ENCODE measurements at places on chromosomes 3 and 15.

GRCh38 chr3:12236351-12236750 is 52.5 kb upstream of the PPARG start:
- no peak for DNase-seq

GRCh38 chr3:31193871-31194270 is 299.4 kb upstream of the GADL1 start:
- DNase-seq, result no peak

- DNase-seq, result no peak
Measured at GRCh38 chr3:54104084-54104483, 18.3 kb upstream of the CACNA2D3 start.

- no peak for DNase-seq
Measured at GRCh38 chr15:28023933-28024888, 74.9 kb downstream of the OCA2 start.

DNA sequence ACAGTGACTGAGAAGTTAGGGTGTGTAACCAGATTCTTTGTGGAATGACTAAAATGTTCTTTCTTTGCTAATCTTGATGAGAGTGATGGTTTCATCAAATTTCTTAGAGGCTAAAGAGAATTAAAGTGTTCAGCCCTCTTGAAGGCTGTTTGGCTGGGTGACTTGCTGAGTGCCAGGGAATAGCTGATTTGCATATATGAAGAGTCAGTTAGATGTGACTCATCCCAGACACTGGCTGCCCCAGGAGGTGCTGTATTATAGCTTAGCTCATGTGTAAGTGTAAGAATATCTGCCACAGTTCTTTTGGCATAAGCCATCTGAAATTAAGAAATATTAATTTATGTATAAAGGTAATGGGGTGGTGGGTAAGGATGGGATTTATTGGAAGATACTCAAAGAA is 535.1 kb downstream of the NLGN1 start:
- peak; percentile 39 for DNase-seq

- peak; percentile 56 for DNase-seq
Measured at GRCh38 chr15:73794443-73795133, 41.4 kb upstream of the INSYN1 start.

GRCh38 chr3:196486263-196486662 is 17.3 kb downstream of the RNF168 start:
- no peak for DNase-seq

DNA sequence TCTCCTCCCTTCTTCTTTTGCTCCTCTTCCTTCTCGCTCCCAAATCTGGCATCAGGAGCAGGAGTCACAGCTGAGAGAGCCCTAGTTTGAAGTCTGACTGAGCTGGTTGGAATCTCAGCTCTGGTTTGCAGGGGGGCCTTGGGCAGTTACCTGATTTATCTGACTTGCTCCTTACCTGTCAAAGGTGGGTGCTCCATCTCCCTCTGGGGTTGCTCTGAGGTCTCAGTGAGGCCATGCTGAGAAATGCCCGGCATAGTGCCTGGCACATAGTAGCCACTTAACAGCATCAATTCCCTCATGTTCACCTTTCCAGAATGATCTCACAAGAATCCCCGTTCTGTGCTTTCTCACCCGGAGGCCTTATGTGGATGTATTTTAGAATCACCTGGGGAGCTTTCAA is 121.2 kb upstream of the CTDSPL start:
- no peak for DNase-seq

DNA sequence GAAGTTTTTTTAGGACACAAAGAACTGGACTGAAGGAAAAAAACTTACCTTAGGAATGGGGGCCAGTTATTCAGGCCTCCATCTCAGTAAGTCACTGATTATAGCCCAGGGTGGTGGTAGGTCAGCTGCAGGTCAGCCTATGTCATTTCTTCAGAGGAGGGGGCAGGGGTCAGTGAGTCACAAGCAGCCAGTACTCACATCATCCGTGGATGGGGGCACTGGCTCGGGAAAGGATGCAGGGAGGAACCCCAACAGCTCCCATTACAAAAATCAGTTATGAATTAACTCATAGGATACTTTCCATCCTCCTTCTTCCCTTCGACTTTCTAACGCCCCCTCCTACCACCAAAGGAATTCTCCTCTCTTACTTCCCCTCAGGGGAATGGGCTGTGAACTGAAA is 578.3 kb downstream of the PDCD6IP start:
- no peak for DNase-seq

DNA sequence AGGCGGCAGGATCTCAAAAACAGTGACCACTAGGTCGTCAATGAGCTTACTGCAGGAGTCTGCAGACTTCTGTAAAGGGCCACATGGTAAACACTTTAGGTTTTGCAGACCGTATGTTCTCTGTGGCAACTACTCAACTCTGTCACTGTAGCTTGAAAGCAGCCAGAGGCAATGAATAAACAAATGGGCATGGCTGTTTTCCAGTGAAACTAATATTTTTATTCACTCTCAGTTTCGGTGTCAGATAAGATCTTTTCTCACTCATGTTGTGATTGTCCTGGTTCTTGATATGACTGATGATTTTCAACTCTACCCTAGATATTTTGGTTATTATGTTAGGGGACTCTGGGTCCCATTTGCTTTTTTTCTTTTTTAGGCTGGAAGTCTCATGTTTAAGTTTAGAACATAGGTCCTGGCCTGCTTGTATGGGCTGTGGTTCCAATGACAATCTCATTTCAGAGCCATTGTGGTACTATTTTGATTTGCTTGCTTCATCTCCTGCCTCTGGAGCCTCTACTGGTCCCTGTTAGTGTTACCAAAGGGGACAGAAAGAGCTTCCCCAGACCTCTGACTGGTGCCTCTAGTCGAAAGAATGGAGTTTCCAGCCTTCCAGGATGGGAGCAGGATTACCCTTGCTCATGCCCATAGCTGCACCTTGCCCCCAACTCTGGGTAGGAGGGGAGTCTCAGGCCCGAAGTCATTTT is 222.0 kb downstream of the STT3B start:
- no peak for DNase-seq

GRCh38 chr15:73110201-73110600 is 57.9 kb downstream of the NEO1 start:
- DNase-seq, result no peak

GRCh38 chr15:100712226-100712625 is 109.8 kb downstream of the ASB7 start:
- no peak for DNase-seq

GRCh38 chr15:66820481-66821176 is 118.6 kb downstream of the SMAD6 start:
- no peak for DNase-seq

DNA sequence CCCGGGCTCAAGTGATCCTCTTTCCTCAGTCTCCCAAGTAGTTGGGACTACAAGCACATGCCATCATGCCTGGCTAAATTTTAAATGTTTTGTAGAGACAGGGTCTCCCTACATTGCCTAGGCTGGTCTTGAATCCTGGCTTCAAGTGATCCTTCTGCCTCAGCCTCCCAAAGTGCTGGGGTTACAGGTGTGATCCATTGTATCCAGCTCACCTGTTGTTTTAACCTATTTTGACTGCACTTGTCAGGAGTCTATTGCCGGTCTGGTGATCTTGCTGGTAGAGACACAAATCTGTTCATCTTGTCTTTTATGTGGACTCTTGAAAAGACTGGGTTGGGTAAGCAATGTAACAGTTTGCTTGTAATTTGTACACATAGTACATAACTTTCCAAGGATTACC is 7.9 kb downstream of the IREB2 start:
- DNase-seq, result no peak

GRCh38 chr3:40200692-40201316 is 108.7 kb upstream of the EIF1B start:
- no peak for DNase-seq

DNA sequence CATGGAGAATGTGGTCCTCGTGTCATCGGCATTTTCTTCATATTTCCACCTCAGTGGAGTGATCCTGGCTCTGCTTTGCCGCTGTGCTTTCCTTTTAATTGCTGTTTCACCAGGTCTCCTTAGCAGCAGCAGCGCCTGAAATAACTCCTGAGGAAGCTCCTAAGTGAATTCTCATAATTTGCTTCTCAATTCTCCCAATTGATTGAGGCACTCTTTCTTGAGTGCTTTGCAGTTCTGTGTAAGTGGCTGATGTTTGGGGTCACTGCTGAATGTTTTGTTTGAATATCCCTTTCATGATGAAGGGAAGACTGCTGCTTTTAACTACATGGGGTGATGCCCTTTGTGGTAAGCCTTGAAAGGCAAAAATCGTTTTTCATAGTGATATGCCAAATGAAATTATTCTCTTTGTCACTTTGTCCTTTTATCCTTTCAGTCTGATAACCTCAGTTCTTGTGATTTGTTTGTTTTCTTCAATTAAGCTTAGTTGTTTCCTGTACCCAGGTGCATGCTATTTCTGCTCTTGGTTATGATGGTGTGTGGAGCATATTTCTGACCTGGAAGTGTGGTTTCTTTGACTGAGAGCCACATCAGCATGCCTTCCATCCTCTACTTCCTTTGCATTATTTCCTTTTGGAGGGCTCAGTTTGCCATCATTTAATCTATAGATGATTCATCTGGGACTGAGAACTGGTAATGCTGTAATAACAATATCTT is 36.7 kb downstream of the HMG20A start:
- no peak for DNase-seq

DNA sequence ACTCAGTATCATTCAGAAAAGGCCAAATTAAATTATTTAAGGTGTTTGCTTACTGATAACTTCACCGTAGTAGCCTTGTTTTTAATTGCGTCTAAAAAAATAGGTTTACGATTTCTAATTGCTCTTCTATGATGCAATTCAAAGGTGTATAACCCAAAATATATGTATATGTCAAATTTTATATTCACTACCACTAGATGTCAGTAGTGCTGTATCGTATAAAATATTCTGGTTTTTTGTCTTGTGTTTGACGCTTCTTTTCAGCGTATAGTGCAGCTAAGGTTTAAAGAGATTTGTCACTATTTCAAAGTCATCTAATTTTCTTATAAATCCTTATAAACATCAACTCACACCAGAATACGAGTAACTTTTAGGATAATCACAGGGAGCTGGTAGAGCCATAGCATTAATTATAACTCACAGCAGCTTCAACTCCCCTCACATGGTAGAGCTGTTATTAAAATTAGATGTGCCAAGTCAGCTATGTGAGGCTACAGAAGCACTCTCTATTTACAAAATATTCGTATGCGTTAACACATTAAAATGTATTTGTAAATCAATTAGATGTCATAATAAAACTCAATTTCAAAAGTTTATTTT is 3.5 kb downstream of the PFN2 start:
- DNase-seq, result peak; percentile 21

DNA sequence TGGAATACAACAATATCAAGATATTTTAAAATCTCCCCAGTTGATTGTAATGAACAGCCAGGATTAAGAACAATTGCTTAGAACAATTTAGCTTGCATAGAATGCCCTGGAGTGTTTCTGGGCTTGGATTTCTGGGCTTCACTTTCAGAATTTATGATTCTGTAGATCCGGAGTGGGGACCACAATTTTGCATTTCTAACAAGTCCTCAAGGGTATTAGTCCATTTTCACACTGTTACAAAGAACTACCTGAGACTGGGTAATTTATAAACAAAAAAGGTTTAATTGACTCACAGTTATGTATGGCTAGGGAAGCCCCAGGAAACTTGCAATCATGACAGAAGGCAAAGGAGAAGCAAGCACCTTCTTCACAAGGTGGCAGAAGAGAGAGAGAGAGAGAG is 54.3 kb upstream of the MYRIP start:
- DNase-seq, result no peak

DNA sequence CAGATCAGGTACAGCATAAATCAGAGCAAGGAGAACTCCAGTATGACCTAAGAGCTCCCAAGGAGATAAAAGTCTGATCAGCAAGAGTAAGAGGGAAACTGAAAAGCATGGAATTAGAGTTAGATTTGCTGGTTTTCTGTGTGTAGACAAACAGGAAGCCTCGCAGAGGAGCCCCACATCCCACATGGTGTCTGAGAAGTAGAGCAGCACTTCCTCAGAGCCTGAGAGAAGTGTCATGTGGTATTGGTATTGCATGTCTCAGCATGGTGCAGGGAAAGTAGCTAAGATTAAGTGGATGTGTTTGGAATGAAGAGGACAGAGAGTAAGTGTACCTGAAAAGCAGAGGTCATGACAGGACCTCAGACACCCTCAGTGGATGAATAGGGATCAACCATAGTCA is 175.4 kb upstream of the GBE1 start:
- DNase-seq, result no peak

GRCh38 chr3:190101320-190102011 is 19.2 kb downstream of the P3H2 start:
- no peak for DNase-seq

GRCh38 chr3:175212896-175213295 is 353.8 kb downstream of the NAALADL2 start:
- DNase-seq, result no peak

DNA sequence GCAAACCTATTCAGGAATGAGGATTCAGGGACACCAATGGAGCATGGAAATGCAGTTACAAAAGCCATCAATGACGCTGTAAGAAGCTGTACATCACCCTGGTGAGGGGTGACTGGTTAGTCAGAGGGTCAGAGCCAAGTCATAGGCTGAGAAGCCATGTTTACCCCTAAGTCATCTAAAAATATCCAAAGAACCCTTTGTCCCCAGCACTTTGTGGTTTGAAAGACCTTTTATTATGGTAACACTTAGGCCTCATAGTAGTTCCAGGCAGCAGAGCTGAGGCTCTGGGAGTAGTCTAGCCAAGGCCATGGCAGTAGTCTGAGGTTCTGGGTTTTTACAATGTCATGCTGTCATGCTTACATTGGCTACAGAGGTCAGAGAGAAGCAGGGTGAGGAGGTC is 131.2 kb downstream of the CTNNB1 start:
- DNase-seq, result no peak

GRCh38 chr3:196274585-196274984 is 12.9 kb downstream of the PCYT1A start:
- no peak for DNase-seq

- DNase-seq, result no peak
Measured at GRCh38 chr3:12742330-12743107, 16.5 kb downstream of the TMEM40 start.

DNA sequence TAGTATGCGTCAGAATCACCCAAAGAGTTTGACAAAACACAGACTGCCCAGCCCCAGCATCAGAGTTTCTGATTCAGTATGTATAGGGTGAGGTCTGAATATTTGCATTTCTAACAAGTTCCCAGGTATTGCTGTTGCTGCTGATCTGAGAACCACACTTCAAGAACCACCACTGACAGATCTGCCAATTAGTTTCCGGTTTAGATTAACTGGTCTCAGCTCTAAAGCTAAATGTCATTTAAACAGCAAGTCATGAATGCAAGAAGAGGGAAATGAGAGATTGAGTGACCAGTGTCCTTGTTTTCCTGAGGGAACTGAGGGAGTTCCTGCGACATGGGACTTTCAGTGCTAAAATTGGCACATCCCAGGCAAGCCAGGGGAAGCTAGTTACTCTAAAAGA is 305.0 kb downstream of the ZNF385D start:
- no peak for DNase-seq

- DNase-seq, result no peak
Measured at GRCh38 chr3:10833855-10834414, 17.9 kb downstream of the SLC6A11 start.

- no peak for DNase-seq
Measured at GRCh38 chr3:181930105-181930504, 218.4 kb downstream of the SOX2 start.

GRCh38 chr15:78314181-78314581 is 14.8 kb upstream of the SKIC8 start:
- no peak for DNase-seq

GRCh38 chr15:31469786-31470525 is 143.3 kb downstream of the KLF13 start:
- no peak for DNase-seq

GRCh38 chr15:95127356-95127755 is 896.0 kb downstream of the MCTP2 start:
- no peak for DNase-seq
